Activated CD8-positive, alpha-beta memory T cell treated with anti-CD3 and anti-CD28 coated beads for 1 hour (primary cell): ENCODE measurements at places on chromosomes 2 and 18.

DNA sequence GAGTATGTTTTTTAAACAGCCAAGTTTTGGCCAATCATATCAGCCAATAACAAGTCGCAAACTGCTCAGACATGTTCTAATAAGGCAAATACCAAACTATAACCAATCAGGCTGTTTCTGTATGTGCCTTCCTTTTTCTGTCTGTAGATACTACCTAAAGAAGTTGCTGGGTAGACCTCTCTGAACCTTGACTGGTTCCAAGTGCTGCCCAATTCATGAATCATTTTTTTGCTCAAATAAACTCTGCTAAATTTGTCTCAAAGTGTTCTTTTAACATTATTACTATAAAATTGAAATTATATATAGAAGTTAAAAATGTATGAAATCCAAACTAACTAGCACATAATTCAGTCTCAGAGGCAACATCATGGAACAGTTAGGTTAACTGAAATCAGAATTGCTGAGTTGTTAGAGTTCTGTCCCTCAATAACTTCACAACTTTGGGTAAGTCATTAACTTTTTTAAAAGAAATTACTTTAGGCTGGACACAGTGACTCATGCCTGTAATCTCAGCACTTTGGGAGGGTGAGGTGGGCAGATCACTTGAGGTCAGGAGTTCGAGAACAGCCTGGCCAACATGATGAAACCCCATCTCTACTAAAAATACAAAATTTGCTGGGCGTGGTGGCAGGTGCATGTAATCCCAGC lies 4.9 kb upstream of the TTC21B start:
- DNase-seq = no peak

GRCh38 chr2:74503506-74504475 lies 3.7 kb downstream of the PCGF1 start:
- no peak for DNase-seq

- DNase-seq = no peak
These were observed 39.8 kb downstream of the TMEM18 start for GRCh38 chr2:637406-637776.

GRCh38 chr2:237505188-237505939 lies 18.3 kb downstream of the MLPH start:
- DNase-seq = no peak

DNA sequence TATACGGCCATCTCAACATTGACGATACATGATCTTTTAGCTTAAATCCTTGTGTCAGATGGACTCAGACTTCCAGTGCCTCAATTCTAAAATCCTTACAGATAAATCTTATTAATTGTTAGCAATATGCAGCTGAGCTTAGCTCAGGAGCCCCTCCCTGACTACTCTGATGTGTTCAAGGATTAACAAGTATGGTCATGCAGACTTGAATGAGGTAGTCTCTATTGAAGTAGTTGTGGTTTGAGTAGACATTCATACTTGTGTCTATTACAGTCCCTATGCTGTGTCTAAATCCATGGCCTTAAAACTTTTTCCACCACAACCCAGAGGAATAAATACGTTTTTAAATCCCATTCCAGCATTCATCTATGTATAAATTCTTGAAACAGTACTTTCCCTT lies 119.5 kb downstream of the NUP35 start:
- DNase-seq = no peak

GRCh38 chr18:67661555-67661954 lies 145.0 kb upstream of the DSEL start:
- no peak for DNase-seq

GRCh38 chr2:120735746-120736170 lies at the start of gene GLI2:
Gene GLI2 (plus strand): TSS chr2:120735868. CDS start chr2:120797321, 61,453 bp downstream.
- no peak for DNase-seq

DNA sequence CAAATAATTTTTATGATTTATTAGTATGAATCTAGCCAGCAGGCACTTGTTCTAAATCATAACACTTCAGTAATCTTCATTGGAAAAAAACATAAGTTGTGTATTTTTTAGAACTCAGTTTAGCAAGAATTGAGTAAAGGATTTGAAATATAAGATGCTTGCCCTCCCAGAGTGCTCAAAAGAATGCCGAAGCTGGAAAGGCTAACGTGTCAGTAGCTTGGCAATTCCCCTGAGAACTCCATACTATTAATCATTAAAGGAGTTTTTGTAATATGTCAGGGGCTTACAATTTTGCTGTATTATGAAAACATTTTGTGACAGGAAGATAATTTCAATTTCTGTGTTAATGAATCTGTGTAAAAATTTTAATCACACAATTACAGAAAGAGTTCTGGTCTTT lies 122.7 kb downstream of the GULP1 start:
- no peak for DNase-seq

GRCh38 chr2:210586381-210586780 lies 30.0 kb downstream of the CPS1 start:
- no peak for DNase-seq
